ENCODE measurements at places on chromosomes 2 and 18.

GRCh38 chr2:230697676-230698075 lies 15.0 kb upstream of the CAB39 start:
- no peak for ATAC-seq

DNA sequence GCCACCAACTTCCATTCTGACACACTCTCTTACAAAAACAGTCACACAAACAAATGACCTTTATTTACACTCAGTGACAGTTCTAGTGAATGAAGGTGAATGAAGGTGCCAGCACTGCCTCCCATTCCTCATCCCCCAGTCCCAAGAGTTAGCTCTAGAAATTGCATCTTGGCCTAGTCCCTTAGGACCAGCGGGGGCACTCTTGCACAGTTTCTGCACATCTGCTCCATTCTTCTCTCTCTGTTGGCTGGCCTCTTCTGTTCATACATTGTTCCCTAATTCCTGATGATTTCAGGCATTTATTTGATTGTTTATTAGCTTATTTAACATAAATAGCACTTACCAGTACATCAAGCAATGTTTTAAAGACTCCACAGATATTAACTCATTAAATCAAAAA lies 30.9 kb downstream of the GAREM1 start:
- ATAC-seq = no peak

- ATAC-seq = no peak
These were observed 78.3 kb upstream of the SETBP1 start for GRCh38 chr18:44602380-44602779.

DNA sequence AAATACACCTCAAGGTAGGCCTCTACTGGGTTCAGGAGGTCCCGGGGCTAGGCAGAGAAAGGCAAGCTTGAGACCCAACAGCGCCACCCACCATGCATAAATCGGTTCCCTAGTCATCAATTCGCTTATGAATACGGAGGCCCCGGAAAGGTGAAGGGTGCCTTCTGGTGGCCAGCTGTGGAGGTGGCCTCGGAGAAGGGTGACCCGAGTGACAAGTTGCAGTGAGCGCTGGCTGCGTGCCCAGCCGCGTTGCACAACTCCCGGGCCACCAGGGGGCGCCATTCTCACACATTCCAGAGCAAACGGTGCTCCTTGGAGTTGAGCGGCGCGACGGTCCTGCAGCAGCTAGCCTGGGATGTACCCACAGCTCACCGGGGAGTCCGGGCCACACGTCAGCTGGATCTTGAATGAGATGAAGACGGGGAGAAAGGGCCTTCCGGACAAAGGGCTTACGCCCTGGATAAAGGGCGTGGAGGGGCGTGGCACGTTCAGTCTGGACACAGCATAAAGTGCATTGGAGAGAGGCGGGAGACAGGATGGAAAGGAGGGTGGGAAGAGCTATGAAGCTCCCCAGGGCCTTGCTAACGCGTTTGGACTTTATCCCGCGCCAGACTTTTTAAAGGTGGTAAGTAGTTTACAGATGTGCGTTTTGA lies 20.4 kb downstream of the TMSB10 start:
- ATAC-seq = peak; percentile 84

GRCh38 chr18:22667616-22668422 lies 250.1 kb upstream of the CTAGE1 start:
- ATAC-seq = peak; percentile 41

- ATAC-seq = no peak
These were observed 368.0 kb downstream of the GALR1 start for GRCh38 chr18:77617694-77618093.

- ATAC-seq = no peak
These were observed 4.4 kb downstream of the DDX18 start for GRCh38 chr2:117818921-117819320.

DNA sequence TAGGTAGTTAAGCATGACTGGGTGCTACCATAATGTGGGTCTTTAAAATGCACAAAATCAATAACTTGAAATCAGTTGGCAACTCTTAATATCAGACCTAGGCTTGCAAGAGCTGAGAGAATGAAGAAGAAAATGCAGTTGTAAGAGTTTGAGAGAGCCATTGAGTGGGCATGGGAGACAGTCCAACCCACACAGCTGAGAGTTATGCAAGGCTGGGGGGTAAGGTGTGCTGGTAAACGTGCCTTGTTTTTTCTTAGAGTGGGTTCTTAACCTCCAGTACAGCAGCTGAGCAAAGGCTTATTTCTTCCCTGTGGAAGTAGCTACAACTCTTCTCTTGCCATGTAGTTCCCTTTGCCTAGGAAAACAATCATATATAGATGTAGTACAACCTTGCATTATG lies 20.2 kb upstream of the CCDC178 start:
- ATAC-seq = no peak

DNA sequence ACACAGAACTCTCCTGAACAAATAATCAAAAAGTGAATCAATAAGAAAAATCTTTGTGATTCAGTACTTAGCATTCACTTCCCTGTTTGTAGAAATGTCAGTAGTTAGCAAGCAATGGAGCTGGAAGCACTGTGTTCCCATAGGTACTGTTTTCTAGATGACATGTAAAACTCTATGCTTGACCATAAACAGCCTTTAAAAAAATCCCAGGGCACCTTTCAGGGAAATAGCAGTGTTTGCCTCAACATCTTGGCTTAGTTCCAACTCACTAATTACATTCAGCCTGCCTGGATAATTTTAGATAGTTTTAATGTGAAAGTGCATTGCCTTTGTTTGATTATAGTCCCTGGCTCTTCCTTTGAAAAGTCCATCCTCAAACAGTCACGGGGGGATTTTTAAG lies 721.8 kb downstream of the ERBB4 start:
- no peak for ATAC-seq

DNA sequence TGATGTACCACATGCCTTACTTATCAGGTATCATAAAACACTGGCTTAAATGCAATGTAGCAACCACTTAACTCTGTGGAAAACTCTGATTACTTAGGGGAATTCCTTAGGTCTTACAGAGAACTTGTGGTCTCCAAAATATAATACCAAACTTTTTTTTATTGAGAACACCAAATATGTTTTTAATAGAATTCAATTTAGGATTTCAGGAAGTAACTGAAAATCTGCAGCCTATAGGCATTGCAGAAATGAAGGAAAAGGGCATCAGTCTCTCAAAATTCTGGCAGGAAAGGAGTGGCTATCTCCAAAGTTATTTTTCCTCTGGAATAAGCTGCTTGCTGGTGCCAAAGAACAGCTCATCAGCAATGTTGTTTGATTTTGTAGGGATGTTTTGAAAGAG lies 105.3 kb upstream of the UGP2 start:
- ATAC-seq = no peak

- ATAC-seq = no peak
These were observed 1.5 kb downstream of the COL5A2 start for GRCh38 chr2:189178054-189178453.

DNA sequence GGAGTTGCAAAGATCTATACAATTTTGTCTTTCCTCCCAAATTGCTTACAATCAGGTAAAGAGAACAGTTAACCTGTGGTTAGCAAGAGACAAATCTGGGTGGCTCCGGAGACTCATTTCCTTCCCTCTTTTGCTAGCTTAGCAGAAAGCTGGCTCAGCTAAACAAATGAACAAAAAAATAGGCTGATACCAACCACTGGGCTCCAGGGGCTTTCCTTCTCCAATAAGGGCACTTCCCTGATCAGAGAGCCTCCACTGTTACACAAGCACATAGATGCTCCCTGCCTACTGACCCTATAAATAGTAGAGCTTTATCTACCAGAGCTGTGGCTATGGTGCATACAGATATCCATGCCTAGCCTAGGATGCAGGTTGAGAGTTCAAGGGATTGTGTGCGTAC lies 90.1 kb upstream of the ARL5A start:
- ATAC-seq = no peak

GRCh38 chr2:25078170-25079049 lies 36.5 kb downstream of the EFR3B start:
- ATAC-seq = peak; percentile 68

- ATAC-seq = no peak
These were observed 14.1 kb upstream of the MSH2 start for GRCh38 chr2:47388888-47389287.

DNA sequence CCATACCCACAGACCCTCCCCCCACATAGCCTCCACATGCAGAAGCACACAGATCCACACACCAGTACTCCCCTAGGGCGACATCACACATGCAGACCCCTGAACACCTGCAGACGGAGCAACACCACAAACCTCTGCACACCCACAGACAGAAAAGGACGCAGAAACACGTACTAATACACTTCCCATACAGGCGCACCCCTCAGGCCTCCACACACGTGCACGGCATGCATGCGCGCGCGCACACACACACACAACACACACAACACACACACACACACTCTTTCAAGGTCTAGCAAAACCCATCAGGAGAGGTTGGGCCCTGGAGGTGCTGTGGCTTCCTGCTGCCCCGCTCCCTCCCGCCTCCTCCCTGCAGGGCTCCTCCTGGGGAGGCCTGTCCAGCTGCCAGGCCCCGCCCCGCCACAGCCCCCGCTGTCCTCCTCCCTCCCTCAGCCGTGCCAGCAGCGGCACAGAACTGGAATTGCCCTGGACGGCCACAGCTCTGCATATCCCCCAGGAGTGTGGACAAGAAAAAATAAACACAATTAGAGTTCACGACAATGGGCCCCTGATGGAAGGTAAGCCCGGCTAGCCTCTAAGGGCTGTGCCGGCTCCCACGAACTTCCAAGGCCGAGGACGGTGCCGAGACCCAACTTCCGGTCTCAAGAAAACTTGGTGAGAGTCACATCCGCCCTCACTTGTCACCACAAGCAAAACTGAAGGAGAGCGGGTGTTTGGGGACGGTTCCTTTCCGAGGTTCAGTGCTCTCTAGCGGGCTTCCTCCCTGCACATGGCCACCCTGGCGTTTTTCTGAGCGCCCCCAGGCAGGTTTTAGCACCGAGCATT lies 6.8 kb downstream of the ZFP36L2 start:
- ATAC-seq = peak; percentile 72

DNA sequence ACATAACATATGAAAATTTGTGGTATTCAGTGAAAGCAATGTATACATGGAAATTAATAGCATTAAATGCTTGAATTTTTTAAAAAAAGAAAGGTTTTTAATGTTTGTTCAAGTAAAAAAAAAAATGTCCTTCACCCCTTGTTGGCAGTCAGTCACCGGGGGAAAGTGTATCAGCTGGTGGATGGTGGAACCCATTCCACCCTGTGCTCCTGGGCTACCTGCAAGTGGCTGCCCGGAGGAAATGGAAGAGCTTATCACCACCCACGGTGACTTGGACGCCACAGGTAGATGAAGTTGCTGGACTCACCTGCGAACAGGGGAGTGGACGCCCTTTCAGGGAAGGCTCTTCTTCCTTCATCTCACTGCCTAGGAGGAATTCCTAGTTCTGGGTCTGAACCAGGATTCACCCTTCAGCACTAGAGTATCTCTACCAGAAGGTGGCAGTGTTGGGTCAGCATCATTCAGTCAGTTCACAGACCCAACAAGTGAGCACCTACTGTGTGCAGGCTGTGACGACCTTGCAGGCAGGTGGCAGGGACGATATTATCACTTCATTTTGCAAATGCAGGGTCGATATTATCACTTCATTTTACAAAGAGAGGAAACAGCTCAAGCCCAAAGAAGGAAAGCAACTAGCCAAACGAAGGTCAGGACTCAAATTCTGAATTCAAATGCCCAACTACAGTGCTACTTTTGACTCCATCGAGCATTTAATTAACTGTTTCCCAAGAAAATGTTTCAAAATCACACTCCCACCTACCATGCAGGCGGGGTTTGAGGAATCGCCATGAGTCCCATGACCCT lies 35.8 kb downstream of the CIB4 start:
- ATAC-seq = peak; percentile 41

- no peak for ATAC-seq
These were observed 67.8 kb upstream of the UXS1 start for GRCh38 chr2:106261871-106262321.

- no peak for ATAC-seq
These were observed 14.8 kb upstream of the INHBB start for GRCh38 chr2:120330946-120331822.
